ENCODE measurements at places on chromosomes 1 and 21. TPM values are rescaled to one million over a fixed set of nuclear protein-coding genes. Genes with fewer than 3 reads are reported as not detected.

The ZC3H11A gene
- 50.5 TPM for total RNA-seq

The COL16A1 gene
- 5.2 TPM for total RNA-seq

The CLCA4 gene
- total RNA-seq, result not detected

The GSTM1 gene
- total RNA-seq, result not detected

The CHODL gene
- total RNA-seq, result 0.14 TPM

The UTS2 gene
- not detected for total RNA-seq

The CLIC6 gene
- total RNA-seq, result 0.58 TPM

The OR2L5 gene
- total RNA-seq, result not detected

The SAMSN1 gene
- total RNA-seq, result 0.07 TPM

The DMBX1 gene
- total RNA-seq, result not detected

The SPATA1 gene
- total RNA-seq, result 0.23 TPM

The PROK1 gene
- not detected for total RNA-seq

The DEGS1 gene
- 90.5 TPM for total RNA-seq

The LCE1E gene
- total RNA-seq, result not detected

The PTCH2 gene
- total RNA-seq, result not detected

The CHI3L2 gene
- total RNA-seq, result not detected

The PGLYRP4 gene
- not detected for total RNA-seq

The REN gene
- total RNA-seq, result 0.12 TPM

The LGR6 gene
- not detected for total RNA-seq

The SYT2 gene
- total RNA-seq, result not detected

The FCRL5 gene
- not detected for total RNA-seq

The DENND1B gene
- total RNA-seq, result 5.9 TPM

The OR6K3 gene
- total RNA-seq, result not detected

The ASCL5 gene
- not detected for total RNA-seq

The PRAMEF20 gene
- total RNA-seq, result not detected

The PRAMEF14 gene
- total RNA-seq, result not detected

The CCDC190 gene
- not detected for total RNA-seq

The ERICH3 gene
- total RNA-seq, result 0.14 TPM

The SMIM1 gene
- 3.6 TPM for total RNA-seq

The B3GALT2 gene
- not detected for total RNA-seq

The RNF186 gene
- total RNA-seq, result not detected

The UBL4B gene
- total RNA-seq, result not detected

The LRRIQ3 gene
- 1.4 TPM for total RNA-seq

The GBP6 gene
- total RNA-seq, result 0.65 TPM

The KLHDC8A gene
- total RNA-seq, result 9.6 TPM

The CASP9 gene
- total RNA-seq, result 10.3 TPM

The KCNA2 gene
- total RNA-seq, result not detected
